Stimulated activated CD4-positive, alpha-beta T cell treated with anti-CD3 and anti-CD28 coated beads, Interleukin-4, amount 100 ng/mL, for 1 hour (primary cell): ENCODE measurements at places on chromosomes 2 and 18.

GRCh38 chr2:170360546-170361089, 182.7 kb downstream of the MYO3B start:
- DNase-seq = no peak

DNA sequence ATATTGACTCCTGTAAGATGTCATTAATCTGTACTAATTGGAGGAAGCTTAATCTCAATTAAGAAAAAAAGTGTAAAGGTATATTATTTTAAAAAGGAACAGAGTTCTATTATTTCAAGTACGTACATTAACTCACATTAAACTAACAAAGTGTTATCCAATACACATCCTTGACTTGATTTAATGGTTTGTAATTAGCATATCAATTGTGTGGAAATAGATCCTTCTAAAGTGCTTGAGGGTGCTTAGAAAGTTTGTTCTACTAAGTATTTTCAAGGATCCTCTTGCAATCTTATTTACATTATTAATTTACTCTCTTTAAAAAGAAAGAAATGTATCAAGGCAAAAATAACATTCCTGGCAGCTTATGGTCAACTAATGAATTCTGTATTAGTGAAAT, 720.3 kb downstream of the KCNJ3 start:
- DNase-seq = no peak

DNA sequence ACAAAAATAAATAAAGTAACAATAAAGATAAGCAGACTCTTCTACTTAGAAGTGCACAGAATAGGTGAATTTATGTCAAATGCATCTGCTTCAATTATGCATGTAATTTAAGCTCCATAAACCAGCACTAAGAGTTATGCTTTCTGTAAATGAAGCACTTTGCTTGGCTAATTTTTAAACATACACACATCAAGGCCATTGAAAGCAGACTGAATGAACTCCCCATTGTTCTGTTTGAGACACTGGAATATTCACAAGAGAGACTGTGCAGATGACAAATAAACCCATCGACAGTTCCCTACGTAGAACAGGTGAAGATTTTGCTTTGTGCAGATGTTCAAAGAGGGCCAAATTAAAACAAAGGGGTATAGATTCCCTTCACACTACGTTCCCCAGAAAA, 133.4 kb downstream of the PID1 start:
- no peak for DNase-seq

DNA sequence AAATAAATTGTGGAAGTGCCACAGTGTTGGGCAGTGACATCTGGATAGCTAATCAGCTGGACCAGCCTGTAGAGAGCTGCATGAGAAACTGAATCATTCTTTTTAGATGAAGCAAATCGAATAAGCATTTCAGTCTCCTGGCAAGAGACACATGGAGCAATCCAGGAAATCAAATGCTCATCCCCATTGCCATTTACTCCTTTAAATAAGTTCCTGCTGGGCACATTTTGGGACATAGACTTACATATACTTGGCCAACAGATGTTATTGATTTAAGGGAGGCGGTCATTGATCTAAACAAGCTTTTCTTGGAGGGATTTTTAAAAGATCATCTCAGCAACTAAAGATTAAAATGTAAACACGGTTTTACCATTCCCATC, 307.1 kb downstream of the STK39 start:
- no peak for DNase-seq

DNA sequence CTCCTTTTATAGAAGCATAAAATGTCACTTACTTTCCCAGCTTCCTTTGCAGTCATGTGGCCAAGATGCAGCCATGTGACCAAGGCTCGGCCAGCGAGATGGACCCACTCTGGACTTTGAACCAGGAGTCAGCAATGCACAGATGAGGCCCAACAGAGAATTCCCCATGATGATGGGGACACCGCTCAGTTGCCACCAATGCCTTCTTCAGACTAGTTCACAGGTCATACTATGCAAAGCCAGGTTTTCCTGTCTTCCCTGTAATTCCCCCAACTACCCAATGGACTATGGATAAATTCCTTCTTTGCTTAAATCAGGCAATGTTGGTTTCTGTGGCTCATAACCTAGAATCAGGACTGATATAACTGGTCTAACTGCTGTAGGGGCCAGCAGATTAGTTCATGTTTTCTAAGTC, 22.5 kb upstream of the REL start:
- no peak for DNase-seq

GRCh38 chr2:3177891-3178577, 199.6 kb downstream of the EIPR1 start:
- no peak for DNase-seq

DNA sequence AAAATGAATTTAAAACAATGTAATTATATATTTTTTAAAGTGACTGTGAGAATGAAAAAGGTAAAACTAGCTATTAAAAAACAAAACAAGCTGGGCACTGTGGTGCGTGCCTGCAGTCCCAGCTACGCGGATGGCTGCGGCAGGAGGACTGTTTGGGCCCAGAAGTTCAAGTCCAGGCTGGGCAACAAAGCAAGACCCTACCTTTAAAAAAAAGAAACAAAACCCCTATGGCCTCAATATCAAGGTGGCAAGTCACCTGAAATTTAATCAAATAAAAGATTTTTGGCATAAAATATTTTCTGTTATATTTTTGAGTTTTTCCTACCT, 46.9 kb upstream of the STRN start:
- no peak for DNase-seq

DNA sequence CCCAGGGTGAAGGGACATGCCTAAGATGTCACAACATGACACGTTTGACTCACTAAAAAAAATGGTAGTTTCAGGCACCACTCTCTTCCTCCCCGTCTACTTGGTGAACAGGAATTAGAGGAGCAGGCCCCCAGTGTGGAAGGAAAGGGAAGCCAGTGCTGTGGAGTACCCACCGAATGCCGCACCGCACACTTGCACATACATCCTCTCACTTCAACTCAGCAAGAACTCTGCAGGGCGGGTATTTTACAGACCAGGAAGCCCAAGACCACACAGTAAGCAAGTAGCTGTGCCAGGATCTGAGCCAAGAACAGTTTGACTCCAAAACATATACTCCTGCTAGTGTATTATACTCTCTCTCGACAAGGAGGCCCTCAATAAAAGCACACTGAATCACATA, 69.8 kb downstream of the BCL2 start:
- no peak for DNase-seq

DNA sequence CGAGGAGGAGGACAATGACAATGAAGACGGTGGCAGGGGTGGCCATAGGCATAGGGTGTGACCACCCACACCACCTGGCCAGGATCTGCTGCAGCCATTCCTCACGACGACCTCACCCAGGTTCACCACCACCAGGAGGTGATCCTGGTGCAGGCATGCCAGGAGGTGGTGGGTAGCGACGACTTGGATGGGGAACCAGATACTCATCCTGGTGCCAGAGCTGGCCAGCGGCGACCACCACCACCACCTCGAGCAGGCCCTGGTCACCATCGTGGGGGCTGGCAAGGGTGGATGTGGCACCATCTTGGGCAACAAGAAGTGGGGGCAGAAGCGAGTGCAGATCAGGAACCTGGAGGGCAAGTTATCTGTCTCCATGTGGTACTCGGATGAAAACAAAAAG, 117.1 kb upstream of the NXPH2 start:
- DNase-seq = no peak

DNA sequence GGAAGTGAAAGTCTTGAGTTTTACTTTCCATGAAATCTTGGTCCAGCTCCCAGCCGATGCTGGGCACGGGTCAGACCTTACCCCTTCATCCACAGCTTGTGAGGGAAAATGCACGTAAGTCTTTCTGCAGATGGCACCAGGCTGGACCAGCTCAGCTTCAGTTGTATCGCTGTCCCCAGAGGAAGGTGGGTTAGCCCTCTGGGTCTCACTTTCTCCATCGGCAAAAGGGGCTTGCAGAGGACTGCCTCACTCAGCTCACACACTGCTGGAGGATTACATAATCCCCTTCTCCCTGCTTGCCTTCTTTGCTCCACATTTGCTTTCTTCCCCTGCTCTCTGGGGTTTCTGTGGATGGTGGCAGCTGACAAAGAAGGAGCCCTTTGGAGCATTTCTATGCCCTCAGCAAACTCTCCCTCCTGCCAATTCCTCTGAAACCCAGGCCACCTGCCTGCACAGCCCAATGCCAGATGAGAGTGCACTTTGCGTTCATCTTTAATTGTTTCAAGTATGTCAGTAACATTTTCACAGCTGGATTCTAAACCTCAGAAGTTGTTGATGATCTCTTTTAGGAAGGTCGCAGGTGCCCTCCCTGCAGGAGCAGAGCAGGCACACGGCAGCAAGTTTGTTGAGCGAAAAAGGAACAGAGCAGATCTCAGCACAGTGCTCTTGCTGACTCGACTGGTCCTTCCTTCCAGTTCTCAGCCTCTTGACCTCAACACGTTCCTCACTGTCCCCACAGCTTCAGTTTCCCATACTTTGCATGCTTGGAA, 155.6 kb upstream of the GLI2 start:
- DNase-seq = no peak

DNA sequence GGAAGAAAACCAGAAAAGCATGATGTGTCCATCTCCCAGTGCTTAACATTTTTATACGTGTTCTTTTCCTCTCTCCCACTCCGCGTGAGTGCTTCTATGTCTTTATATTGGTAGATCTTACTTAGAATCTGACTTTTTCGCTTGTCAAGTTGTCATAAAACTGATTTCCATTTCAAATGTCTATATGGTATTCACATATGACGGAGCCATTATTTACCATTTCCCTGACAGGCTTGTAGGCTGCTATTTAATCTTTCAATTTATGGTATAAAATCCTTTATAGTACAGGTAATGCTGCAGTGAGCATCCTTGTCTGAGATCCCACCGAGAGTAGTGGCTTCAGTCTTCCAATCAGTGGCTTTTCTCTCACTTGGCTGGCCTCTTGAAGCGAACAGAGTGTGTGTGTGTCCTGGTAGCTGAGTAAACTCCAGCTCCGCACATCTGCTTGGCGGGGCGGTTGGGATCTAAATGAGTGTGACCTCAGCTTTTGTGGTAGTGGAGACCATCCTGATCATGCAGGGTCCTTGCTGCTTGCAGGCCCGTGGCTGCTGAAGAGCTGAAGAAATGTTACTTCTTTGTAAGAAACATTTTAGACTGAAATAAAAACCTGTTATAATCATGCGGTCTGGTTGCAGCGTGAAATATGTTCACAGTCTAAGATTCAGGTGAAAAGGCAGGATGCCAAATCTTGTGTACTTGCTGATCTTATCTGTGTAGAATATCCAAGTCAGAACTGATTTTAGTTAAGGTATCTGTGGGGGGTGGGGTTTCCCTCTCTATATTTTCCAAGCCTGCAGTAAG, 40.2 kb downstream of the INPP4A start:
- DNase-seq = no peak

DNA sequence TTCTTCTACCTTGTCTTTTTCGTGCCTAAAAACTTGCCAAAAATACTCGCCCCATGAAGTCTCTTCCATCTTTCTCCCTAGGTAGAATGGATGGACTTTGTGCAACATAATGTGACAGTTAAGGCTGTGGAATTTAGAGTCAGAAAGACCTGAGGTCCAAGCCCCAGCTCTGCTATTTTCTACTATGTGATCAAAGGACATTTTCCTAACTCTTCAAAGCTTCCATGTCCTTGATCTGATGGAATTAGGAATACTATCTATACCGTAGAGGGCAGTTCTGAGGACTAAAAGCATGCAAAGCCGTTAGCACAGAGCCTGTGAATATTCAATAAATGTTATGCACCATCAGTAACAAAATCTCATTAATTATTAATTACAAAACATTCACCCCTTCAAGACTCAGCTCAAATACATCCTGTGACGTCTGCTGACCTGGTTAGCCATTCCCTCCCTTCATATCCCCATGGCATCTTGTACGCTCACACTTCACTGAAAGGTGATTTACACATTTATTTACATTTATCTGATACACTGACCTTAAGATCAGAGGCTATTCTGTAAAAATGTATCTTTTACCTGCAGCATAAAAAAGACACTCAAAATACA, 15.1 kb downstream of the IWS1 start:
- no peak for DNase-seq

- no peak for DNase-seq
Observed at GRCh38 chr2:41610501-41611190, 437.2 kb upstream of the PKDCC start.

- DNase-seq = no peak
Observed at GRCh38 chr2:168526641-168527040, 70.6 kb downstream of the CERS6 start.

DNA sequence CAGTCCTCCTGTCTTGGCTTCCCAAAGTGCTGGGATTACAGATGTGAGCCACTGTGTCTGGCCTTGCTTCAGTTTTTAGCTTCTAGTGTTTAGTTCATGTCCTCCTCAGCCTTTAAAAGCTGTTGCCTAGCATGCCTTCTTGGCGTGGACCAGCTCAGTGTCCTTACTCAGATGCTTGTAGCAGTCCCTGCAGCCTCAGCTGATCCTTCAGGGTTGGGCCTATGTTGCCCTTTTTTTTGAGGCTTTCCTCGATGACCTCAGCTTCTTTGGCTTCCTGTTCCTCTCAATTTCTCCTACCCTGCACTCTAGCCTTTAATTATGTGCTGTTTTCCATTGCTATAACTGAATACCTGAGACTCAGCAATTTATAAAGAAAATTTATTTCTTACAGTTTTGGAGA, 57.7 kb downstream of the TANC1 start:
- no peak for DNase-seq

DNA sequence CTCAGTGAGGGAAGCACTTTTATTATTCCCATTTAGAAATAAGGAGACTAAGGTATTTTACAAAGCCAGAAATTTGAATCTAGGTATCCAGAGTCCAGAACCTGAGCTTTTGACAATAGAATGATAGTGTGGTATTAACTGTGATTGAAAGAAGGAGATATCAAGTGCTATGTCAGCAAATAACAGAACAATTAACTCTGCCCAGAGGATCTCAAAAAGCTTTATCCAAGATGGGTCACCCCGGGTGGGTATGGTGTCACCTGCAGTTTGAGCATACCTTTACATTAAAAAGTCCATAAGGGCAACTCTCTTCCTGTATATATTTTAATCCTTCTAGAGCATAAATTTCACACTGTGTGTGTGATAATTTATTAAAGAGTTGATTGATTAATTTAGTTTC, 105.4 kb downstream of the LRP1B start:
- DNase-seq = no peak
